Stimulated activated CD8-positive, alpha-beta memory T cell treated with anti-CD3 and anti-CD28 coated beads, Interleukin-15, amount 100 ng/mL, for 48 hours (primary cell): ENCODE measurements at places on chromosomes 2 and 18.

- no peak for DNase-seq
Measured at GRCh38 chr2:121372721-121373353, 87.8 kb upstream of the TFCP2L1 start.

GRCh38 chr2:235610696-235611257 lies 116.9 kb downstream of the AGAP1 start:
- no peak for DNase-seq

GRCh38 chr18:35747894-35748472 lies 166.4 kb downstream of the GALNT1 start:
- DNase-seq: no peak

GRCh38 chr2:242075168-242075567 lies 205.6 kb downstream of the RTP5 start:
- no peak for DNase-seq

- DNase-seq: no peak
Measured at GRCh38 chr2:69203166-69203985, 183.7 kb downstream of the GFPT1 start.

DNA sequence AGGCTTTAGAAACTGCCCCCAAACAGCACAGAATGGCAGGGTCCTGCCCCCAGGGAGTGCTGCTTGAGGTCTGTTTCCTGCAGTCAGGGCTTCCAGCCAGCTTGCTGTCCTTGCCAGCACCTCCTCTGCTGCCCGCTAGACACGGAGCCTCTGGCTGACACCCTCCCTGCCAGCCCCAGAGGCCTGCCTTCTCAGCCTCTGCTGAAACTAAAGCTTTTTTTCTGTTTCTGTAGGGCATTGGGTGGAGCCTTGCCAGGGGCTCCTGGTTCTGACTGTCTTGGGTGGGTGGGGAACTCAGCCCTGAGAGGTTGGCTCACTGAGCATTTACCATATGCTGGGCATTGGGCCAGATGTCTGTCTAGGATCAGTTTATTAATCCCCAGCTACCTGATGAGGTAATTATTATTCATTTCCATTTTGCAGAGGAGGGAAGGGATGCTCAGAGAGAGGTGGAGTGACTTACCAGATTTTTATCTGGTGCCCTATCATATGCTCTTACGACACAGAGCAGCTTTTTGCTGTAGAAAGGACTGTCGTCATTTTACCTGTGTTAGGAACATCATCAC lies 35.4 kb downstream of the INPP4A start:
- DNase-seq: no peak

DNA sequence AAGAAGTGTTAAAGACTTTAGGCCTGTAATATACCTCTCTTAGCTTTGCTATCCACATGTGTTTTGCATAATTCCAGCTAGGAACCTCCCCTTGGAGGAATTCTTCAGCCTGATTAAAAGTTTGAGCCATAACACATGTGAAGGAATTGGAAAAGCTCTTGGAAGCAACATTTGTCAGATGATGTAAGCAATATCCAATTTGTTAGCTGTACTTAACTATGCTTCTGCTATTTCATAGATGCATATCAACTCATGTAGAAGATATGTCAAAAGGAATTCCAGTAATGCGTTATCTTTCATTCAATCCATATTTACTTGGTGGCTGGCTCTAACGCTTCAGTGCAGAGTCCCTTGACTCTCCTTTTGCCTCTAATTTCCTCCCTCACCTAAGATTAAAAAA lies 46.2 kb downstream of the PKP4 start:
- no peak for DNase-seq

GRCh38 chr2:69589973-69590652 lies 53.4 kb downstream of the AAK1 start:
- DNase-seq: no peak
